Stimulated activated CD4-positive, alpha-beta T cell treated with anti-CD3 and anti-CD28 coated beads, Interleukin-15, amount 100 ng/mL, for 48 hours (primary cell): ENCODE measurements at places on chromosomes 13 and 19.

- no peak for DNase-seq
Measured at GRCh38 chr19:32476032-32476350, 70.4 kb downstream of the DPY19L3 start.

- no peak for DNase-seq
Measured at GRCh38 chr19:22528956-22529355, 105.2 kb upstream of the ZNF492 start.

GRCh38 chr13:80707000-80707983 lies 366.4 kb upstream of the SPRY2 start:
- DNase-seq: no peak

DNA sequence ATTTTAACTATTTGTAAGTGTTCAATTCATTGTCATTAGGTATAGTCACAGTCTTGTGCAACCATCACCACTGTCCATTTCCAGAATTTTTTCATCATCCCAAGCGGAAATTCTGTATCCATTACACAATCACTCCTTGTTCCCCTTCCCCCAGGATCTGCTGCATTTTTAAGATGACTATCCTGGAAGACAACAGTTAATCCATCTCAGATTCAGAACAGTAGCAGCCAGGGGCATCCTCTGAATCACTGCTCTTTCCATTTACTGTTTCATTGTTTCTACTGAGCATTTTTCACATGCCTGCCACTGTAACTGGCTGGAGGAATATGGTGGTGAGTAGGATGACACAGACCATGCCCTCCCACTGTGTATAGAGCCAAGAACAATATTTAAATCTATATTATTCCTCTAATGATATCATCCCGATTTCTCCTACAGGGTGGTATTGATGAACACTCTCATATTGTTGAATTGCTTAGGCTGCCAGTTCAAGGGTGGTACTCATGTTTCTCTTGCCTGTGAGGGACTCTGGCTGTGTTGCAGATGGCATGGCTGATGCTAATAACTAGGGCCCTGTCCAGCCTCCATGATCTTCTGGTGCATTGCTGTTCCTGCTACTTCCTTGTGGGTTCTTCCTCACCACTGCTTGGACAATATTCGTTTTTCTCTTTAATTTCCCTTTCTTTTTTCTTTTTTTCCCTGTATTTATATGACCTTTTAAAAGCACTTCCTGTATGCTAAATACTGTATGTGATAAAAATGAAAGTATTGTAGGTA lies 59.0 kb downstream of the WDFY2 start:
- DNase-seq: no peak

GRCh38 chr19:12884926-12885748 lies 1.9 kb downstream of the KLF1 start:
- DNase-seq: peak; percentile 91

DNA sequence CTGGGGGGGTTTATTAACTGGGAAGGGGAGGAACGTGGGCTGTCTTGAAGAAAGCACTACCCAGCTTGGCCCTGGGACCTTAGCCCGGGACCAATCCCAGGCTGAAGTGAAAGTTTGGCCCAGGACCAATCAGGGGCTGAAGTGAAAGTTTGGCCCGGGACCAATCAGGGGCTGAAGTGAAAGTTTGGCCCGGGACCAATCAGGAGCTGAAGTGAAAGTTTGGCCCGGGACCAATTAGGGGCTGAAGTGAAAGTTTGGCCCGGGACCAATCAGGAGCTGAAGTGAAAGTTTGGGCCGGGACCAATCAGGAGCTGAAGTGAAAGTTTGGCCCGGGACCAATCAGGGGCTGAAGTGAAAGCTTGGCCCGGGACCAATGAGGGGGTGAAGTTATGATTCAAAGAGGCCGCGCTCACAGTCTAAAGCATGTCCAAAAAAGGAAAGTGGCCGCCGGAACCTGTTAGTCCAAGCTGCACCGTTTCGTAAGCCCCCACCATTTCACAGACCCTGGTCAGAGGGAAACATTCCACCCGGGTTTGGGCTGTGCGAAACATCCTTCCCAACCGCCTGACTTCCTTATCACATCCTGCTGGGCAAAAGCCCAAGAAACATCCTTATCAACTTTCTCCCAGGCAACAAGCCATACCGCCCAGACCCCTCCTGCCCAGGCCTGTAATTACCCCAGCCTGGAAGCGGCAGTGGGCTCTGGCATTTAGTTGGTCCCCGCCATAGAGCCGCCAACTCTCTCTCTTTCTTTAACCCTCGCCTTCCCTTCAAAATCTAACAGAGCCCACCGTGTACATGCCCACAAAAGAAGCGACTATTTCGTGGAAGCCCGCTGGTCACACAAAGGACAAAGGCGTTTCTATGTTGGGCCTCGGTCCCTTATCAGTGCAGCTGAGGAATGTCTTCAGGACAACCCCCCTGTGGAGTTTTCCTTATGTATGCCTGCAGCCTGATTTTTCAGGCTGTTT lies 1.1 kb downstream of the ZNF850 start:
- DNase-seq: peak; percentile 38

- DNase-seq: no peak
Measured at GRCh38 chr19:6842871-6843607, 44.3 kb upstream of the ADGRE1 start.

GRCh38 chr13:26342898-26343297 lies 89.0 kb downstream of the CDK8 start:
- DNase-seq: no peak

DNA sequence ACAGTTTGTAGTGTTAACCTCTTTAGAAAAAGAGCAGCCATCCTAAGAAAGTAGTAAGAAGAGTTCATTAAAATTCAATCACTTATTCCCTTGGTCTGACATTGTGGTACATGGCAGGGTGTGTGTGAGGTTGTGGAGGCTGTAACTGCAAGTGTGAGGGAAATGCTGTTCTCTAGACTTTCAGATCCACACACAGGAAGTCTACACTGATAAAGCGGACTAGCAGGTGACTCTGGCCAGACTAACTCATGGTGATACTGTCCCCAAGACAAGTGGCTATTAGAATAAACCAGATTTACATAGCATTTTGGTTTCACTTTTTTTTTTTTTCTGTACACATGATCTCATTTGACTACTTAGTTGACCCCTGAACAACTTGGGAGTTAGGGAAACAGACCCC lies 10.0 kb downstream of the MTIF3 start:
- no peak for DNase-seq

DNA sequence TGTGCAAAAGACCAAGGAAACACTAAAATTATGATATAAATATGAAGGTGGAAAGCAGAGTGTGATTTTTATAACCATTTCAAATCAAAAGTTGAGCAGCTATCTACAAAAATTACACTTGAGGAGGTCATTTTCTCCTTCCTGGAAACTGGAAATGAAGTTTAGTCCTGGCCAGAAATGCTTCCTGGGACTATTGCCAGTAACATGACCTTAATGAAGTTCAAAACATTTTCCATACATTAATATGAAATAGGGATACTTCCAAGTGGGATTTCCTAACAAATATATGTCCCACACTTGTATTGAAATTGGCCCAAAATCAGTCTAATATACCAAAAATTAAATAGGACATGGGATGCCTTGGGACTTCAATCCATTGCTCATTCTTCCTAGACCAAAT lies 1556.8 kb upstream of the MIR17HG start:
- DNase-seq: no peak

GRCh38 chr19:42216653-42217519 lies 591 bp downstream of the DEDD2 start:
- no peak for DNase-seq
